ENCODE measurements at places on chromosomes 12 and 14.
A peak's percentile ranks its signal among the peaks of the same experiment; 100 is the strongest.

DNA sequence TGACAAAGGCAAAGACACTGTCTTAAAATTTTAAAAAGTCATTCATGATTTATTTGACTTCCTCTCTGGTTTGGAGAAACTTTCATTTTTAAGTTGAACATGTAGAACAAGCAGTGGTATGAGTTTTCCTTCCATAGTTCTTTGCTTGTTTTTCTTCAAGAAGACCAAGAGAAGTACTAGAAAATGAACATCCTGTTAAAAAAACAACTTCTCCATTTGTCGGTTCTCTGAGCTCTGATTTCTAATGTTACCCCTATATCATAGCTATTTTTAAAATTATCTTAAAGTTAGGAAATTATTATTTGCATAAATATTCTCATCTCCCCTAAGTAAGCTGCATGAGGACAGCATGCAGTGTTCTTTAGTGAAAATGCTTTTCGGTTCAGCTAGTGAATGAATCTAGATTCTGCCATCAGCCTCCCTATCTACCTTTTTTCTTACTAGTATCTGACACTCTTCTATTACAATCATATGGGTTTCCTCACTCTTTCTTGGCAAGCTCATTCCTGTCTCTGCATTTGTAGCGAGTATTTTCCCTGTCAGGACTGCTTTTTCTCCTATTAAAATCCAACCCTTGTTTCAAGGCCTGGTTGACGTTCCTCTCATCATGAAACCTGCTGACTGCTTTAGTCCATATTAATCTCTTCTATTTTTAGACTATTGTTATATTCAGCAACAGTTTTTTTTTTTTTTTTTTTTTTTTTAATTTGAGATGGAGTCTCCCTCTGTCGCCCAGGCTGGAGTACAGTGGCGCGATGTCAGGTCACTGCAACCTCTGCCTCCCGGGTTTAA is 15.8 kb downstream of the DIP2B start:
- no peak for DNase-seq

DNA sequence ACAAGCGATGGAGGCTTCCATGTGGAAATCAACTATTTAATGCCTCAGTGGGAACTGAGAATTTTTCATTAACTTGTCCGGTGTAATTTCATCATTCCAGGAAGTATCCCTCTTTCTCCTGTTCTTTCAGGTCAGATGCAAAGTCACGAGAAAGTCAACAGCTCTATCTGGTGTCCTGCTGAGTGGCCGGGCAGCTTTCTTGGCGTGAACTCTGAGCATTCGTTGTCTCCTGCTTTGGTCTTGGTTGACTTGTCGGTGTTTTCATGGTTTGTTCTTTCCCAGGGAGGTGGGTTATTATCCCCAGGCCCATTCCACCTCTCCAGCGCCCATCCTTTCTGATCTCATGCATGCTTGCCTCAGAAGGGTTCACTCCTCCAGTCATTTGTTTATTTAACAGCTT is 149.1 kb downstream of the GLT1D1 start:
- DNase-seq = no peak

DNA sequence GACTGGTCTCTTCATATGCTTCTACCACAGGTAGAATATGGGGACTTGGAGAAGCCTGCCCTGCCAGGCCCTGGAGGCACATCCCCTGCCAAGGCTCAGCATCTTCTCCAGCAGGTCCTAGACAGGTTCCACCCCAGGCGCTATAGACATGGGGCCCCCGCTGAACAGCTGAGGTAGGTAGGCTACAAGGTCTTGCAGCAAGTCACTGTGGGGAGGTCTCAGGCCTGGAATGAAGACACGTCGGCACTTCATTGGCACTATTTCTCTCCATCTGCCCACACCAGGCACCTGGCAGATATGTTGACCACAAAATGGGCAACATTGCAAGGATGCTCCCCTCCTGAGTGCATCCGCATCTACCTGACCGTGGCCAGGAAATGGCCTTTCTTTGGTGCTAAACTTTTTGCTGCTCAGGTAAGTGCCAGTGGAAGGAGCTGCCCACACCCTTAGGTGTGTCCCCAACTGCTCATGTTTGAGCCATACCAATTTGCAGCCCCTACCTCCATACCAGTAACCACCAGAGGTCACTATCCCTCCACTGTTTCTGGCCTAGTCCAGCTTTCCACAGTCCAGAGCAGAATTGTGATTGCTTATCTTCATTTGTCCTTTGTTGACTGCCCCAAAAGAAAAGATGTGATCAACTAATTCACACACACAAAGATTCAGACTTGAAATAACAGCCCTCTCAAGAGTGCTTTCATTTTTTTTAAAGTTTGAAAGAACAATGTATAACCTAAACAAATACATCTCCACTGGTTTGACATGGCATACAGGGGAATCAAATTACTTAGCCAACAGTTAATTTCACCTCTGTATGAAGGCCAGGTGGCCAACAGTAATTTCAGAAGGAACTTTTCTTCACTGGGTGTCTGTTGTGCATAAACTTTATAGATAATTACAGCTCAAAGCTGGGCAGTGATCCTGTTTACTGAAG is 16.1 kb downstream of the PIGH start:
- DNase-seq = peak; percentile 58

GRCh38 chr14:75514673-75515628 is 7.3 kb upstream of the BATF start:
- peak; percentile 52 for DNase-seq

DNA sequence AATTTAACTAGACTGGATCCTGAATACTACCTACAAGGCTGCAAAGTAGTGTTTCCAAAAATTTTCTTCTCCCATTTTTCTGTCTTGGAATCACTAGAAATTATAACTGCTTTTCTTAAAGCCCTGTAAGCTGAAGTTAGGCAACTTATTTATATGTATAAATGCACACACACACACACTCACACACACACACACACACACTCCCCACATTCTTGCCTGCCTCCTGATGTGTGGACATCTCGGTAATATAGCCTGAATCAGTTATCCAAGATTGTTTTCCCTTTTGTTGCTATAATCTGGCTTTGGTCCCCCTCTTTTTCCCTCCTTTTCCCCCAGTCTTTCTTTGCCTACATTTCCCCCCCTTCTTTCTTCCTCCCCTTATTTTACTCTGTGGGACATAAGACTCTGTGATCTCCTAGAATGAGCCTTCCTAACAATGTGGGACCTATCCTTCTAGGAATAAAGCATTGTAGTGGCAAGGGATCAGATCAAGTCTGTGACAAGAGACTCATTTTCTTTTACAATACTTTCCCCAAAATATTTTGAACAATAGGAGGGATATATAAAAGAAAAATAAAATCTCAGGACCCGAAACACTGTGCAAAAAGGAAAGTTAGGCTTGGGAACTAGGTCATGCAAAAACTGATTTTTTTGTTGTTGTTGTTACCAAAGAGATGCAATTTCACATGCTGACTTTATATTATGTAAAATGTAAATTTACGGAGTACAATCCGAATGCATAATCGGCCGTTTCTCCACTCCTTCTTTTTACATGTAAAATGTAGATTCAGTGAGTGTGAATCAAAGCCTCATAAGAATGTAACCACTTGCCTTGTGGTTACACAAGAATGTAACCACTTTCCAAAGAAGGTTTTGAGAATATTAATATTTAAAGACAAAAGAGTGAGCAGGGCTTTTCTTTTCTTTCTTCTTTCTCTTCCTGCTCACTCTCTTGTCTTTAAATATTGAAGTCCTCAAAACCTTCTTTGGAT is 26.3 kb upstream of the CD69 start:
- no peak for DNase-seq

DNA sequence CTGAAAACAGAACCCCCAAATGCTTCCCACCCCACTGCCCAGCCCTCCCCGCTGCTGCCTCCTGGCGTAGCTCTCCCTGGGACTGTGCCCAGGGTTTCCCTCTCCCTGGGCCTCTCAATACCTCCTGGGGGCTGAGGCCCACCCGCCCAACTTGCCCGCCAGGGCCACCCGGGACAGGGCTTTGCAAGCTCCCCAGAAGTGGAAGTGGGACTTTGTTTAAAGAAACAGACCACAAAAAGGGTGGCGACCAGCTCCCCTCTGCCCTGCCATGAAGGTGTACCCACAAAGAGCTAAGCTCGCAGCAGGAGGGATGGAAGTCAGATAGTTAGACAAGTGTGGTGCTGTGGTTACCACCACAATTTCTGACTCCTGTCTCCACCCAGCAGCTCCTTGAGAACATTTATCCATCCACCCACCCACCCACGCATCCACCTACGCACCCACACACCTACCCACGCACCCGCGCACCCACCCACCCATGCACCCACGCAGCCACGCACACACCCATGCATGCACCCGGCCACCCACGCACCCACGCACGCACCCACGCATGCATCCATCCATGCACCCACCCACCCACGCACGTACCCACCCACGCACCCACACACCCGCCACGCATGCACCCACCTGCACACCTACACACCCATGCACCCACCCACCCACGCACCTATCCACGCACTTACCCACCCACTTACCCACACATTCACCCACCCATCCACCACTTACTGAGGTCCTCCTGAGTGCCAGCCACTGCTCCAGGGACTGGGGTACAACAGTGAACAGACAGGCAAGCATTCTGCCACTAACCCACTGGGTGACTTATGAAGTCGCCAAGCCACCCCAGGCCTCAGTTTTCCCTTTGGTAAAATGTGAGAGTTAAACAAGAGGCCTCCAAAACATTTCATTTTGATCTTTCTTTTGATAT is 127.3 kb downstream of the SCARB1 start:
- DNase-seq = no peak

DNA sequence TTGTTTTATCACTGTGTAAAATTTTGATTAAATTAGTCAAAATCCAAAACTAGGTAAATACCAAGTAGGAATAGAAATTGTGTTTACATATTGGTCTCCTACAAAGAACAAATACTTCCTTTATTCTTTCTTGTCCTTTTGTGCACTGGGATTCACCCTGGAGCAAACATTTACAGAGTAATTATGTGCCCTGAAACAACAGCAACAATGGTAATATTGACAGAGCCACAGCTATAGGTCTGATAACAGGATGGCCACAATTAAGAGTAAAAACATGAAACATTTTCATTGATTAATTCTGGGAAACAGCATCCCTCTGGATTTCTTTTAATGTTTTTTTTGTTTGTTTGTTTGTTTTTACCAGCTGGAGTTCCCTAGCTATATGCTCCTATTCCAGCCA is 61.2 kb downstream of the SLC38A6 start:
- no peak for DNase-seq

DNA sequence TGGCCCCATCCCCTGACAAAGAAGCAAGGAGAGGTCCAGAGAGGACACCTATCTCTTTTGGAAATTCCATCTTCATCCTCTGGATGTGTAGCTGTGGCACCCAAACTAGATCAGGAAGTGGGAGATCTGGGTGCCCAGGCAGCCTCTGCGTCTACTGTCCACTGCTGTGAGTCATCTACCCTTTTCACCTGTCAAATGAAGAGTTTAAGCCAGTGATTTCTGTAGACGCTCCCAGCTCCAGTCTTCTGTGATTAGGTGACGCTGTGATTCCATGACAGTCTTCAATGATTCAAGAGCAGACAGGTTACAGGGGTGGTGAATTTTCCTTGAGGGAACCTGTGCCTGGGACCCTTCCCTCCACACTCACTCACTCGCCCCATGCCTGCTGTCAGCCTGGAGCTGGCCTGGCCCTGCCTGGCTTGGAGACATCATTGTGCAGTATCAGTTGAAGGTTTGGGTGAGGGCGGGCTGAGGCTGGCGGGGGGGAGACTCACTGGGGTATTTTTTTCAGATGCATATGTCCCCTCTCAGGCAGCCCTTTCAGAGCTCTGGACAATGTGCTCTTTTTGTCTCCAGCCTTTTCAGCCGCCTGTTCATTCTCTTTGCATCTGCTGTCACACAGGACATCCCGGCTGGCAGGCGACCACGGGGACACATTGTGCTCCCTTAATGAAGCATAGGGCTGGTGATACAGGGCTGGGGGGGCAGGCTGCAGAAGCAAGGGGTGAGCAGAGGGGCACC is 56.8 kb upstream of the PARP11 start:
- no peak for DNase-seq

DNA sequence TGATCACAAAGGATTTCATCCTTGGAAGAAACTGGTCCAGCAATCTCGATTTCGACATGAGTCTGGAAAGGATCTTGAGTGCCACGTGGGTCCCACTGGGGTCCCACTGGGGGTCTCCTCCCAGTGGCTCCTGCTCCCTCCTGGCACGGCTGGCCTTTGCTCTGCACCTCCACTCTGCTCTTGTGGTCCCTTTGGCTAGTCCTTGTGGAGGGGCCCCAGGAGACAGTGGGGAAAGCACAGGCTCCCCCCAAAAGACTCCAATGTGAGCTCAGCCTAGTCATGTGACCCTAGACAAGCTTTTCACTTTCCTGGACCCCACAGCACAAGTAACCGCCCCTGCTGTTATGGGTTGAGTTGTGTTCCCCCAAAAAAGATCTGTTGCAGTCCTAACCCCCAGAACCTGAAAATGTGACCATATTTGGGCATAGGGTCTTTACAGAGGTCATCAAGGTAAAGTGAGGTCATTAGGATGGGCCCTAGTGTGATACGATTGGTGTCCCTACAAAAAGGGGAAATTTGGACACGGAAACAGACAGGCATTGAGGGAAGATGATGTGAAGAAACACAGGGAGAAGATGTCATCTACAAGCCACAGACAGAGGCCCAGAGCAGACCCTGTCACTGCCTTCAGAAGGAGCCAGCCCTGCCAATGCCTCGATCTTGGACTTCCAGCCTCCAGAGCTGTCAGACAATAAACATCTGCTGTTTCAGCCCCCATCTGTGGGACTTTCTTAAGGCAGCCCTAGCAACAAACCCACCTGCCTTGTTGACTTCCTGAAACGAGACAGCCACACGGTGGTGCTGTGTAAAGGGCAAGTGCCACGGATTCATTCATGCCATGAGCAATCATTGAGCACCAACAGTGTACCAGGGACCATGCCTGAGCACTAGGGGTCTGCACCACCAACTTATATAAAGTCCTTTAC is 23.8 kb upstream of the PPP2R5C start:
- DNase-seq = no peak

DNA sequence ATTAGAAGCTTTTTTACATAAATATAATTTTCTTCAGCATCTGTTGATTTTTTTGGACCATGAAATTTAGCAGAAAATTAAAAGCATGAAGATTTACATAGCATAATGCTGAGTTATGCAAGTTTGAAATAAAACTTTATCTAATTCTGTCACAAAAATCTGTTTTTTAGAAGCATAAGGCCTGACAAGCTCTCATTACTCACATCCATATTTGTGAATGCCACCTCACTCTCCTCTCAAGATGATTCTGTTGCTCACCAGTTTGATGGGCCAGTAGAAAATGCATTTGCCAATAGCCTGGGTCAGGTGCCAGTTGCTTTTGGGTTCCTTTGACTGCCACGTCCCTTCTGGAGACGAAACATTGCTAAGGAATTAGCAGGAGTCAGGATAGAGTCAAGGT is 181.5 kb upstream of the ATP2B1 start:
- no peak for DNase-seq

DNA sequence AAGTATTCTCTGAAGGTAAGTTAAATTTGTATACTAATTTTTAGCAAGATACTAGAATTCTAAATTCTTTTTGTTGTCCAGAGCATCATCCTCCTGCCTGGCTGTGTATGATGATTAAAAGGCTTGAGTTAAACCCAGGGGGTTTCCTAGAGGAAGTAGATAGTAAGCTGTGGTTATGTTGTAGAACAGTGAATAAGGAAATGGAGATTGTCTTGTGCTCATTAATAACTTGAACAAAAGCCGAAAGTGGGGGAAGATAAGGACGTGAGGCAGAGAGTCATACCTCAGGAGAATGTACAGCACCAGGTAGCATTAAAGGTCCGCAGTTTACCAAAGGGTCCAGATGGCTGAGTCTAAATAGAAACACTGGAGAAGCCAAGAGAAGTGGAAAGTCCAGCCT is 42.0 kb downstream of the CKB start:
- peak; percentile 73 for DNase-seq

All from Kasumi-1 (cell line).